Hippocampal formation (tissue), 2 donors: ENCODE measurements at places on chromosomes 1 and 21.

DNA sequence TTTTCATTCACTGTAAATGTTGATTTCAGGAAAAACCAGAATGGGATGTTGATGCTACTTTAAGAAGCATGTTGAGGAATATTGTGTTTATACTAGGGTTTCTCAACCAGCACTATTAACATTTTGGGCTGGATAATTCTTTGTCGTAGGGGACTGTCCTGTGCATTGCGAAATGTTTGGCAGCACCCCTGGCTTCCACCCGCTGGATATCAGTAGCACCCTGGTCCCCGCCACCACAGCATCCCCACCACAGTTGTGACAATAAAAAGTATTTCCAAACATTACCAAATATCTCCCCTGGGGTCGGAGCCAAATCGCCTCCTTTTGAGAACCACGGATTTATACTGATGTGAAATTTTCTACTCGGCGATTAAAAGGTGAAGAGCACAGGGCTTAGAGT lies 41.9 kb downstream of the BTG3 start:
- no peak for DNase-seq

GRCh38 chr1:25926731-25927496 lies 20.7 kb upstream of the STMN1 start:
- DNase-seq, result no peak

DNA sequence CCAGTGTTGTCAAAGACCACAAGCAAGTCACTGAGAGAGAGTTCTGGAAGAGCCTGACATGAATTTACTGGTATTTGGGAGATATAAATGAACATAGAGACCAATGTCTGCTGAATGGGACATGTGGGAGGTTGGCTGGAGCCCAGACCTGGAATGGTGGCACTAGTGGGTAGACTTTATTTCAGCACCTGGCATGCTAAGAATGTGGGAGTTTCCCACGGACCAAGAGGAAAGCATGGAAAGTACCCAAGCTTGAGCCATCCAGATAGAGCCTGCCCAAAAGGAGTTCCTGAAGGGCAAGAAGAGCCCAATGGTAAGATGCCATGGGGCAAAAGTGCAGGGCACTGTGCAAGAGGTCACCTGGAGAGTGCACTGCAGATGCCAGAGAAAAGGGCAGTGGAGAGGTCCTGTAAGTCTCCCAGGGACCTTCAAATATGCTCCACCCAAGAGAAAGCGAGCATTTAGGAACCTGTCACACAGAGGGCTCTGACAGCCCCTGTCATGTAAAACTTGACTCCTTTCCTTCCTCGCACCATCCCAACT lies 8.1 kb upstream of the ZNF687 start:
- DNase-seq, result no peak

- DNase-seq, result no peak
These were observed 116.2 kb downstream of the PRDM2 start for GRCh38 chr1:13816016-13816760.

DNA sequence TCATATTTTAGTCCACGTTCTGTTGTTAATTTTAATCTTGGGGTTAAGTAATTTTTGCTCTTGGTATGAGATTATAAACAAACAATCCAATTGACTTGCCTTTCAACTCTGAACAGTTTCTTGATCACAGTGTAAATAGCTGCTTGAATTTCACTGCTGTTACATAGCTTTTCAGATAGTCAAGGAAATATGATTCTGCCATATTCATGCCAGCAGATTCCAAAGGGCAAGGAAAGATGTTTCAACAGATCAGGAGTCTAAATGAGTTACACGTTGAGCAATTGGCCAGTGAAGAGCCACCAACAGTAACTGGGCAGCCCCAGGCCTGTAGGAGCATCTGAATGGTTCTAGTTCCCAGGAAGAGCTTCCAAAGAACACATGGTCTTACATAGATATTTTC lies 93.6 kb downstream of the LEPR start:
- no peak for DNase-seq

- DNase-seq, result no peak
These were observed 78.9 kb downstream of the CD247 start for GRCh38 chr1:167439301-167439988.

- DNase-seq, result no peak
These were observed 52.4 kb upstream of the SSX2IP start for GRCh38 chr1:84742653-84743052.

- no peak for DNase-seq
These were observed 1199.5 kb upstream of the TMPRSS15 start for GRCh38 chr21:19603011-19603593.
